Neural crest cell (in vitro differentiated cells): ENCODE measurements at places on chromosomes 5 and 9. TPM values are rescaled to one million over a fixed set of nuclear protein-coding genes. Genes with fewer than 3 reads are reported as not detected.
A peak's percentile ranks its signal among the peaks of the same experiment; 100 is the strongest.

HNRNPA0 gene
- total RNA-seq, result 99.0 and 102 TPM in 2 replicates

TMEM215 gene
- 0.57 and 0.72 TPM in 2 replicates for total RNA-seq

LCP2 gene
- not detected in 2 replicates for total RNA-seq

C9orf72 gene
- 32.9 and 34.0 TPM in 2 replicates for total RNA-seq

EFNA5 gene
- total RNA-seq, result 42.2 and 43.0 TPM in 2 replicates

LVRN gene
- total RNA-seq, result 0.34 and 0.56 TPM in 2 replicates

PCDHB16 gene
- total RNA-seq, result 11.4 and 12.6 TPM in 2 replicates

SLC35D2 gene
- 19.0 and 19.2 TPM in 2 replicates for total RNA-seq

PCDHA13 gene
- 1.2 and 1.3 TPM in 2 replicates for total RNA-seq

TMEM174 gene
- not detected in 2 replicates for total RNA-seq

FAM153A gene
- not detected in 2 replicates for total RNA-seq

LRRC19 gene
- total RNA-seq, result not detected in 2 replicates

XRCC4 gene
- total RNA-seq, result 8.2 and 9.4 TPM in 2 replicates

LECT2 gene
- not detected in 2 replicates for total RNA-seq

- H3K4me1 ChIP-seq, result peaks cover 37% of the 10 kb centered on the region
- no peak for DNase-seq
- H3K27ac ChIP-seq, result no peak overlapping the region
- peaks cover 8% of the 10 kb centered on the region for H3K36me3 ChIP-seq
Observed at GRCh38 chr9:92752812-92753404, 11.7 kb downstream of the BICD2 start.

GRCh38 chr5:141973871-141974595 lies 5.1 kb downstream of the RNF14 start:
- no peak overlapping the region for H3K27ac ChIP-seq
- H3K36me3 ChIP-seq, result peaks cover 10% of the 10 kb centered on the region
- H3K4me1 ChIP-seq, result peaks cover 19% of the 10 kb centered on the region

DNA sequence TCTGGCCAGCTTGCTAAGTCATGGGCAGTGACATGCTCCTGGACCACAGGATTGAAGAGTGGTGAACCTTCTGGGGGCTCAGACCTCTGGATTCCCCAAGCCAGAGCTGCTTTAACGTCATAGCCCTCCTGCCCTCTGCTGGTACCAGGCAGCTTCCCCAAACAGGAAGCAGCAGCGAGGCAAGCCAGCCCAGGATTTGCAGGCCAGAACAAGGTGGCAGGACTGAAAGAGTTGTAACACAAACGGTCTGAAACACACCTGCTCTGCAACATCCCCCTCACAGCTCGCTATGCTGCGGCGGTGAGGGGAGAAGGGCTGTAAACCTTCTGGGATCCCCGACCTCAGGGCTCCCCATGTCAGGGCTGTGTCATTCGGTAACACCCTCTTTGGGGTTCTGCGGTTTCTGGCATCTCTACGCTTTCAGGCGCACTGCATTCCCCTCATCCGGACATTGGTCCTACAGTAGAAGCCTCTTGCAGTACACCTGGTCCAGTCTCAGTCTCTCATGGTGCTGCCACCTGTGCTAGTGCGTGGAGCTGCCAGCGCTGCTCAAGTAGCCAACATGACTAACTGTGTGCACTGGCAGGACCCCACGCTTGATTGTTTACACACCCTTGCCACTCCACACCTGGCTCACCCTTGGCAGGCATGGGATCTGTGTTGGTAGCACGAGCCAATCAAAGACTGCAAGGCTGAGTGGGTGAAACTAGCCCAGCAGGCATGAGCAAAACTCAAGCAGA lies 893.3 kb downstream of the PTPRD start:
- no peak for DNase-seq
- H3K4me1 ChIP-seq, result no peaks in the 10 kb centered on the region
- H3K36me3 ChIP-seq, result peaks cover 5% of the 10 kb centered on the region
- no peak overlapping the region for H3K27ac ChIP-seq

DNA sequence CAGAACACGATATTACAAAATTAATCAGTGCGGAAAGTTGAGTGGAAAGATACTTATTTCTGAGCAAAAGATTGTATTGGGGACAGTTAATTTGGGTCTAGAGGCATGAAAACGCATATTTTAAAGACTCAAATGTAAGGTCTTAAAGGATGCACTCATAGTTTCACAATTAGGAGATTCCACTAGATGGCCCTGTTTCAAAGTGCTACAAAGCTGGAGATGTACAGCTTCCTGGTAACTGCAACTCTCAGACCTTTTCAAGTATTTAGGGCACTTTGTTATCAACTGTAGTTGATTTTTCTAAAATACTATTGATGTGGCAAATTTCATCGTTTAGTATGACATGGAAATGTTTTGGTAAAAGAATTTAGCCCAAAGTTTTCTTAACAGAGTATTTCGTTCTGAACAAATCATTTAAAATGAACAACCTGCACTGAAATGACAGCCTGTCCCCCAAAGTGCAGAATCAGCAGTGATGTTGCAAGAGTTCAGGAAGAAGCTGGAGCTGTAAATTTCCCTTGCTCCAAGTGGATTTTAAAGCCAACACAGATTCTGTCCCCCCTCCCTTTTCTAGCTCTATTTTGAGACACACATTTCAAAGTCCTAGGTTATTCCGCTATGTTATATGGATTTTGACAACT lies 16.2 kb upstream of the NDUFB6 start:
- H3K4me3 ChIP-seq, result no peak overlapping the region
- H3K27me3 ChIP-seq, result no peaks in the 10 kb centered on the region
- DNase-seq, result no peak

DNA sequence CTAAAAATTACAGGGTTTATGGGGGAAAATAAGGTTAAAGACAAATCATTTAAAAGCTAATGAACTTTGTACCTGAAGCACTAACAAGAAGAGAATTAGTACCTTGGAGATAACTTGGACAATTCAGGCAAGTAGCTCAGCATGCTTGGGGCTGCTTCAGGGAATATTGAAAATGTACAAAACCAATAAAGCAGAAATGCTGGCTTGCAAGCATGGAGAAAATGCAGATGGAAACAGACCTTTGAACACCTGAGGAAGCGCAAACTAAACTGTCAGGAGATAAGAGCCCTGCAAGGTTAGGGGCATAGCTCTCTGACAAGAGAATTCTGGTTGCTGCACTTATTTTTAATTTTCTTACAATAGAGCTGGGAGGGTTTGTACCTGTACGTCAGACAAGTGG lies 42.6 kb upstream of the C5orf47 start:
- no peak overlapping the region for H3K4me3 ChIP-seq
- peaks cover 3% of the 10 kb centered on the region for H3K36me3 ChIP-seq
- no peaks in the 10 kb centered on the region for H3K27me3 ChIP-seq
- peaks cover 5% of the 10 kb centered on the region for H3K4me1 ChIP-seq
- H3K27ac ChIP-seq, result no peak overlapping the region

- no peaks in the 10 kb centered on the region for H3K4me1 ChIP-seq
- peaks cover 6% of the 10 kb centered on the region for H3K27me3 ChIP-seq
- H3K36me3 ChIP-seq, result peaks cover 2% of the 10 kb centered on the region
Observed at GRCh38 chr9:104362912-104363472, 141.1 kb upstream of the OR13F1 start.

- H3K4me1 ChIP-seq, result peaks cover 23% of the 10 kb centered on the region
- H3K27ac ChIP-seq, result no peak overlapping the region
- H3K36me3 ChIP-seq, result peaks cover 6% of the 10 kb centered on the region
- peak; percentile 23 for DNase-seq
Observed at GRCh38 chr9:101536938-101537337, 3.3 kb downstream of the RNF20 start.

- no peak overlapping the region for H3K27ac ChIP-seq
- DNase-seq, result no peak
- H3K27me3 ChIP-seq, result peaks cover 97% of the 10 kb centered on the region
- peak overlapping the region; percentile 92 for H3K4me3 ChIP-seq
Observed at GRCh38 chr5:40680741-40681362, 1.1 kb downstream of the PTGER4 start.

- no peak overlapping the region for H3K27ac ChIP-seq
- no peaks in the 10 kb centered on the region for H3K36me3 ChIP-seq
- no peak overlapping the region for H3K4me3 ChIP-seq
- H3K4me1 ChIP-seq, result no peaks in the 10 kb centered on the region
- H3K27me3 ChIP-seq, result peaks cover 14% of the 10 kb centered on the region
- no peak for DNase-seq
Observed at GRCh38 chr5:136522217-136522956, 157.0 kb upstream of the TRPC7 start.

DNA sequence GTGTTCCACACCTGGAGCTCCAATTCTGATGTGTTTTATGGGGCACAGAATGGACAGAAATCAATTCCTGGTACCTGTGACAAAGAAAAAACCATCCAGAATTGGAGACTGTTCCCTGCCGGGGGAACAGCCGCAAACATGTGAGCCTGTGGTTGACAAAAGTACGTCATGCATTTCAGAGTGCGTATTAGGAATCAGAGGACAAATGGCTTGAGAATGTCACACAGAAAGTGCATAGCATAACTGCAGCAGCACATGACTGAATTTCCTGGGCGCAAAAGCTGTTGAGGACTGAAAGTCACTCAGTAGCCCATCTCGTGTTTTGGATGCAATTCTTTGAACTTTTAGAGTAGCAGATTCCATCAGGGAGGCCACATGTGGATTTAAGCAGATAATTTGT lies 85.1 kb downstream of the TRIO start:
- H3K27ac ChIP-seq, result no peak overlapping the region
- H3K4me3 ChIP-seq, result no peak overlapping the region
- H3K36me3 ChIP-seq, result no peaks in the 10 kb centered on the region
- H3K4me1 ChIP-seq, result peaks cover 35% of the 10 kb centered on the region
- no peaks in the 10 kb centered on the region for H3K27me3 ChIP-seq

- H3K27ac ChIP-seq, result no peak overlapping the region
- H3K4me3 ChIP-seq, result no peak overlapping the region
- DNase-seq, result no peak
Observed at GRCh38 chr5:39850291-39850690, 425.5 kb upstream of the DAB2 start.

- DNase-seq, result no peak
- peaks cover 11% of the 10 kb centered on the region for H3K4me1 ChIP-seq
- peak overlapping the region; percentile 87 for H3K4me3 ChIP-seq
- H3K27ac ChIP-seq, result no peak overlapping the region
- H3K36me3 ChIP-seq, result no peaks in the 10 kb centered on the region
Observed at GRCh38 chr5:6450319-6450833, 1.7 kb downstream of the UBE2QL1 start.

DNA sequence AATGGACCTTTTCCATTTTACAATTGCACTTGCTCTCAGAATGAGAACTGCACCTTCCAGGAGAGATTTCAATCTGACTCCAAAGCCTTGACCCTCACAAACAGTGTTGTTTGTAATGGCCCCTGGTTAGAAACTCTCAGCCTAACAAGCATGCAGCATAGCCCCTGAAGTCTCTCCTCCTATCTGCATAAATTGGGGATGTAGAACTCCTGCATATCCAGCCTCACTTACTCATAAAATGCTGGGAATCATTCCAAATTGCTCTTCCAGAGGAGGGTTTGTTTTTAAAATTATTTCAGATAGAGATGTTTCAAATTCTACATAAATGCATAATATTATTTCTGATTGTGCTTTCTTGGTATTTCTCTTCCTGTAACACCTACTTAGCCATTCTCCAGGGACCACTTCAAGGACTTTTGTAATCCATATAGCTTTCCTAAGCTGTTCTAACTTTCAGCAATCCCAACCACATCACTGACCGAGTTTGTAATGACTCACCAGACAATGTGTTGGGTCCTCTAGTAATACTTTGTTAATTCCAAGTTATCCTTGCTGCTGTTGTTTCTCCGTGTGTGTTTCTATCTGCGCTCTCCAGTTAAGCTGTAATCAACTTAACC lies 143.8 kb upstream of the CCDC152 start:
- no peaks in the 10 kb centered on the region for H3K27me3 ChIP-seq
- no peak overlapping the region for H3K27ac ChIP-seq
- no peak for DNase-seq
- no peak overlapping the region for H3K4me3 ChIP-seq

DNA sequence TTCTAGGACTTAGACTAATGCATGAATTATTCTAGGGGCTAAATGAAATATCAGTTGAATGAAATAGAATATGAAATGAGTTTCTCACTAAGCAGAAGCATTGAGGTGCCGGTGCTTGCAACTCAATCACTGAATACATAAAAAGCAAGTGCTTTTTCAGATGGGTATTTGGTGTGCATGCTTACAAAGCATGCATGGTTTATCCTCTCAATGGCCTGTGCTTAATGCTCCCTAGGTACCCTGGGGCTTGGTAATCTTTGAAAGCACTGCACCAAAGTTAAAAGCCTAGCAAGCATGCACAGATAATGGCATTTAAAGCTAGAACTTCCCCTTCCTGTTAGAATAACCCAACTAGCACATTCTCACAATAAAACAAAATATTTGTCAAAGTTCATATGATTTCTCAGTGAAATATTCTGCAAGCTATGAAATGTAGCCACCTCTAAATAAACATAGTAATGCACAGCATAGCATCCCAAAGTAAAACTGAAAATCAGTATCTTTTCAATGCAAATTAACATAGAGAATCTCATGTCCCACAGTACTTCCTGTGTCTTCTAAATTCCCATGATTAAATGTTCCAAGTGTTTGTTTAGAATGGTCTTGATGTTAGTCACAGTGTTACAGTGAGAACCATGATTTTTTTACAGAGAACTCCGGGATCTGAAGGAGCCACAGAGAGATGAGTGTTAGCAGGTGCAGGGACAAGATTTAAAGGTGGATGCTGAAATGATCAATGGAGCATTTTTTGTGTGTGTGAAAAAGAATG lies 143.4 kb upstream of the CDH6 start:
- H3K4me3 ChIP-seq, result no peak overlapping the region
- no peaks in the 10 kb centered on the region for H3K27me3 ChIP-seq
- no peak for DNase-seq
- no peaks in the 10 kb centered on the region for H3K36me3 ChIP-seq
- H3K27ac ChIP-seq, result no peak overlapping the region

- H3K27me3 ChIP-seq, result peaks cover 3% of the 10 kb centered on the region
- H3K4me1 ChIP-seq, result no peaks in the 10 kb centered on the region
- no peak overlapping the region for H3K4me3 ChIP-seq
- no peak for DNase-seq
Observed at GRCh38 chr5:58958701-58959100, 375.8 kb downstream of the RAB3C start.

- peaks cover 4% of the 10 kb centered on the region for H3K27me3 ChIP-seq
- no peaks in the 10 kb centered on the region for H3K36me3 ChIP-seq
- H3K4me1 ChIP-seq, result peaks cover 5% of the 10 kb centered on the region
- DNase-seq, result no peak
- H3K27ac ChIP-seq, result peak overlapping the region; percentile 84
Observed at GRCh38 chr9:134693641-134694367, 52.2 kb downstream of the COL5A1 start.

GRCh38 chr5:39195198-39195826 lies 24.1 kb downstream of the FYB1 start:
- H3K4me1 ChIP-seq, result peaks cover 23% of the 10 kb centered on the region
- no peak for DNase-seq
- no peaks in the 10 kb centered on the region for H3K36me3 ChIP-seq
- H3K4me3 ChIP-seq, result no peak overlapping the region

- DNase-seq, result no peak
- peaks cover 2% of the 10 kb centered on the region for H3K27me3 ChIP-seq
- H3K27ac ChIP-seq, result no peak overlapping the region
- no peaks in the 10 kb centered on the region for H3K36me3 ChIP-seq
- H3K4me1 ChIP-seq, result peaks cover 17% of the 10 kb centered on the region
- no peak overlapping the region for H3K4me3 ChIP-seq
Observed at GRCh38 chr9:108270051-108270450, 585.7 kb downstream of the ACTL7B start.

- H3K4me1 ChIP-seq, result peaks cover 17% of the 10 kb centered on the region
- no peaks in the 10 kb centered on the region for H3K27me3 ChIP-seq
- DNase-seq, result no peak
Observed at GRCh38 chr5:36944607-36945225, 68.1 kb downstream of the NIPBL start.

GRCh38 chr9:78294290-78295176 lies 2.4 kb upstream of the PSAT1 start:
- H3K4me3 ChIP-seq, result peak overlapping the region; percentile 100
- H3K4me1 ChIP-seq, result peaks cover 45% of the 10 kb centered on the region
- no peak for DNase-seq
- no peaks in the 10 kb centered on the region for H3K27me3 ChIP-seq
